ENCODE measurements at places on chromosomes 16 and 17.

- no peak for DNase-seq
Observed at GRCh38 chr16:77684181-77684526, 38.2 kb upstream of the NUDT7 start.

GRCh38 chr16:86044241-86044671 is 145.3 kb downstream of the IRF8 start:
- DNase-seq = no peak

DNA sequence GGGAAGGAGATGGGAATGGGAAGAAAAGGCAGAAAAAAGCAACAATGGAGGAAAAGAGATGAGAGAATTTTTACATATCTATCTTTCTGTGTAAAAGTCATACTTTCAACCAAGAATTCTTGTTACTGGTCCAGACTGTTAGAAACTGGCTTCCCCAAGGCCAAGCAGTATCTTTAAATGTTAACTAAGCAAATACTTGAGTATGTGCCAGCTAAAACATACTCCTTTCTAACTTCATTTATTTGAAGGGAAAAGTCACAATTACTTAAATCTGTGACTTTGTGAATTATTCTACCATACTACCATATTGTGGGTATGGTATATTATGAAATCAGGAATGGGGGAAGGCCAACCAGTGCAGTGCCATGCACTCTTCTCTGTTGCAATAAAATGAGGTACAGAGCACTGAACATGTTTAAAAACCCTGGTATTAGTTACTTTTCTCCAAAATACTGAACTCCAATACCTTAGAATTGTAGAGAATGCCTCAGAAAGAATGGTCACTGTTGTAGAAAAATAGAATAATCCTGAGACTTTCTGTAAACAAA is 92.3 kb upstream of the C17orf78 start:
- no peak for DNase-seq

GRCh38 chr16:51807551-51807950 is 656.5 kb upstream of the SALL1 start:
- no peak for DNase-seq

DNA sequence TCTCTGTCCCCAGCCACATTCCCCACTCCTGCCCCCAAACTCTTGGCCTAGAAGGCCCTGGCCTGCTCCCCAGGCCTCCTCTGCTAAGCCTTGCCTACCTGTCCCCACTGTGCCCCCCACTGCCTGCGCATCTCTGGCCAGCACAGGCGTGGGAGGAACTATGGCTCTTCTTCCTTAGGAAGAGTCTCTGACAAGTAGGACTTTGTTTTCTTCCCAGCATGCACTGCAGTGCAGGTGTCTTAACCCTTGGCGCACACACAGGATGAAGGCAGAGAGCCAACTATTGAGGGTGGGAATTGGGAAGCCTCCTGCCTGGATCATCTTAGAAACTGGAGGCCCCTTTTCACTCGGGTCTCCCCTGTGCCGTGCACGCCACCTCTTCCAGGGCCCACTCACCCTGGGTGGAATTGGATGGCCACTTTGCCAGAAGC is 3.6 kb downstream of the AMDHD2 start:
- no peak for DNase-seq

GRCh38 chr17:5820721-5821456 is 236.6 kb upstream of the NLRP1 start:
- DNase-seq = no peak

- DNase-seq = no peak
Observed at GRCh38 chr17:9818760-9819159, 3.1 kb downstream of the GSG1L2 start.
